Left lung (tissue), 14 donors: ENCODE measurements at places on chromosomes 13 and 19.
A peak's percentile ranks its signal among the peaks of the same experiment; 100 is the strongest.

DNA sequence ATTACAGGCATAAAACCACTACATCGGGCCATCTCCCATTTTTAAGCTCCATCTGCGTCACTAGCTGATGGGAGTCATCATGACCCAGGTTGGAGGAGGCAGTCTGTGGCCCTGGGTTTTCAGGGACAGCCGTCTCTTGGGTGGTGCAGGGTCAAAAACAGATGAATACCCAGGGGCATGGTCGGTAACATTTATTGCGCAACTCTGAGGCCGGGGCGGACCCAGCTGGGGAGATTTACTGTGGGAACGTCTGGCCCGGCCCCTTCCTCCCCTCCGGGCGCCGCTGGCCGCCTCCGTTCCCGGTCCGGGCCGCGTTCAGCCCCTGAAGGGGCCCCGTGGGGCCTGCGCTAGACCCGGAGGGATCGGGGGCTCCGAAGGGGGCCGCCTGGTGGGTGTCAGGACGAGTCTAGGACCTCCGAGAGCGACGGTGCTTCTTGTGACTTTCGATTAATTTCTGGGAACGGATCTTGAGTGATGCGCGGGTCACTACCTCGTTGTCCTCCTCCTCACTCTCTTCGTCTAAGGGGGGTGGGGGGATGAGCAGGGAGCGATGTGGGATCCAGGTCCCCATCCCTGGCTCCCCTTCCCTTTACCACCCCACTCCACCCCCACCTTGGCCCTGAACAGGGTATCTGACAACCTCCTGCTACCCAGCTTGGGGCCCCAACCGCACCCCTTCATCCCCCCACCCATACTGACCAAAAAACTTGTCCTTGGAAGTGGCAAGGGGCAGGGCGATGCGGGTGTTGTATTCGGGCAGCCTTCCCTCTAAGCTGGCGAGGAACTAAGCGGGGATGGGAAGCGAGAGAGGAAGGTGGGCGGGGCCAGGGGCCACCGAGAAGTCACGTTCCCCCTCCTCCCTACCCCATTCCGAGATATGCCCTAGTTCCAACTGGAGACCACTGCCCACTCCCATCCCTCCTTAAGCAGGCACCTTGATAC, 1.6 kb upstream of the RGL3 start:
- no peaks in the 10 kb centered on the region for H3K36me3 ChIP-seq
- H3K4me3 ChIP-seq, result peak overlapping the region; percentile 7
- peak overlapping the region; percentile 13 for H3K27ac ChIP-seq
- DNase-seq, result no peak
- H3K4me1 ChIP-seq, result peaks cover 17% of the 10 kb centered on the region

DNA sequence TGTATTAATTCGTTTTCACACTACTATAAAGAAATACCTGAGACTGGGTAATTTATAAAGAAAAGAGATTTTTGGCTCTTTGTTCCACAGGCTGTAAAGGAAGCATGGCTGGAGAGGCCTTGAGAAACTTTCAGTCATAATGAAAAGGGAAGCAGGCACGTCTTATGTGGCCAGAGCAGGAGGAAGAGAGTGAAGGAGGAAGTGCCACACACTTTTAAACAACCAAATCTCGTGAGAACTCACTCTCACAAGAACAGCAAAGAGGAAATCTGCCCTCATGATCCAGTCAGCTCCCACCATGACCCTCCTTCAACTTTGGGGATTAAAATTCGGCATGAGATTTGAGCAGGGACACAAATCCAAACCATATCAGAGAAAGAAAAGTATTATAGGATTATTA, 1255.9 kb upstream of the MIR17HG start:
- no peaks in the 10 kb centered on the region for H3K27me3 ChIP-seq
- no peaks in the 10 kb centered on the region for H3K4me1 ChIP-seq
- no peak overlapping the region for H3K4me3 ChIP-seq
- no peak overlapping the region for H3K27ac ChIP-seq

DNA sequence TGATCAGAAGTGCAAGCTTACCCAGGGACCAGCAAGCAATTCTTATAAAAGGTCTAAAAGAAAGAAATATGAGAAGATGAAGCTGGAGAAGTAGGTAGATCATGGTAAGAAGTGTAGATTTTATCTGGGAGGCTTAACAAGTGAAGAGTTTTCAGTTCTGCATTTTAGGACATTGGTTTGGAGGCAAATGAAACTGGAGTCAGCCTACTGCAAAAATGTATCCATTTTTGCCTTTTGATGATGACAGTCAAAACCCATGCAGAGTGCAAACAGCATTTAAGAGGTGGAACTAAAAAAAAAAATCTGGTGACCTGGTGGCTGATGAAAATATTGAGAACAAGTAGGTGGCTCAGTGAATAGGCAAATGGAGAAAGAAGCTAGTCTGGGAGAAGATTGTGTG, 216.9 kb downstream of the DNAJC15 start:
- H3K27me3 ChIP-seq, result no peaks in the 10 kb centered on the region
- no peak overlapping the region for H3K27ac ChIP-seq
- H3K4me3 ChIP-seq, result no peak overlapping the region
- DNase-seq, result no peak

DNA sequence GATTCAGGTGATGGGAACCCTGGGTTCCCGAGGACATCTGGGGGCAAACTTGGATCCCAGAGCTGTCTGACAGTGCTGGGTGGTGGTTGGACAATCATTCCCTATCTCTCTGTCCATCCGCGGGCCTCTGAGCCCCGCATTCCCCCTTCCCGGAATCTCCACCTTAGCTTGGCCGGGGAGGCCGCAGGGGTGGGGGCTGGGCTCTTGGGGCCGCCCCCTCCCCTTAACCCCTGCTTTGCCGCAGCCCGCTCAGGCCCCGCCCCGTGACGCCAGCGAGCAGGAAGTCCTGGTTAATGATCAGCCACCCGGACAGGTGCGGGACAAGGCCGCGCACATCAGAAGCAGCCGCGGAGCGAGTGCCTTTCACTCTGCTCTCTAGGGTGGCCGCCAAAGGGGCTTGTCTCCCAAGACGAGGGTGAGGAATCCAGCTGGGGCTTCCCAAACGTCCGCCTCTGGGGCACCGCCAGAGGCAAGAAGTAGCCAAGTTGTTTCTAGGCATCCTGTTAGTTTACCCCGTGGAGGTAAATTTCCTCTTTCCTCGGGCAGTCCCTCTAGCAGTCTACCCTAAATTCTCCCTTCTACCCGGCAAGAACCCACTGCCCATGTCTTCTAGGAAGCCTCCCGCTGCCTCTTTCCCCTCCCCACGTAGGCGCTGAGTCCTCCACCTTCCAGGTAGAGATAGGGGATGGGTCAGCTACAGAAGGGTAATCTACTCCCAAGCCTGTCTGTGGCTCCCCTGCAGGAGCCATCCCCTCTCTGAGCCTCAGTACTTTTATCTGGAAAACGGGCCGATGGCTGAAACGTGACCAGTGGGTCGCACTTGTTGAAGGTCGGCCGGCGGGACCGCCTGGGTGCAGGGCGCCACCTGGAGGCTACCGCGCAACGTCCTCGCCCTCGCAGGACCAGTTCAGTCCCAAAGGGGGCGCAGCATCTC, 3.0 kb downstream of the IRF2BP1 start:
- peak overlapping the region; percentile 23 for H3K4me3 ChIP-seq
- peak; percentile 94 for DNase-seq
- peaks cover 8% of the 10 kb centered on the region for H3K27me3 ChIP-seq
- no peaks in the 10 kb centered on the region for H3K36me3 ChIP-seq

DNA sequence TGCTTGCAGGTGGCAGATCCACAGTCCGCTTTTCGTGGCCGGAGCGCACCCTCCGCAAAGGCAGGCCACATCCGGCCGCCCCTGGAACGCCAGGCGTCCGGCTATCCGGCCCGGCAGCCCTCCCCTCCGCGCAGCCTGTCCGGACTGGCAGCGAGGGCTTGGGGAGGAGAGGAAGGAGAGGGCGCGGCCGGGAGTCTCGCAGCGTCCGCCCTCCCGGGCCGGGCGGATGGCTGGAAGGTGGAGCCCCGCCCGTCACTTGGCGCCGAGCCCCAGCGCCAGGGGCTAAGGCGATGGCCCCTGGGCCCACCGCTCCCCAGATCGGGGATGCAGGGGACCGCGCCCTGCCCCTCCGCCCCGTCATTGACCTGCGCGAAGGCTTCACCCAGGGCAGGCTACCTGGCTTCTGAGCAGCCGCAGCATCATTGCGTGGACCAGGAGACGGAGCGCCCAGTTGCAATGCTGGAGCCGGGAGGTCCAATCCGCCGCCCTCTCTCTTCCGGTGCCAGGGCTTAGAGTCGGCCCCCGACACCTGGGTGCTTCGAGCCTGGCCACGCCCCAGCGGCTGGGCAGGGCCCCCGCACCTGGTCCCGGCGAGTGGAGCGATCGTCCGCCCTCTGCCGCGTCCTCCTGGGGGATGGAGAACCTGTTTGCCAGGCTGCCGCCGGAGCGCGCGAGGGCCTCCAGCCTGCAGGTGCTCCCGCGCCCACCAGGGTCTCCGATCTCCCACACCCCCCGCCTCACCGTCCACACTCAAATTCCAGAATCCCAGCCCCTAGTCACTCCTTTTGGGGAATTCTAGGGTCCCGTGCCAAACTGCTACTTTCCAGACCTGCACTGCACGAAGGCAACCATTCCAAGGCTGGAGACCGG, at the start of gene FUT1:
Gene FUT1, minus strand, starts transcription at position 146 of the 870 bp plus-strand sequence. CDS start 1,360 bp downstream, outside the sequence.
- DNase-seq, result peak; percentile 89
- H3K4me1 ChIP-seq, result peaks cover 17% of the 10 kb centered on the region
- peaks cover 21% of the 10 kb centered on the region for H3K27me3 ChIP-seq
- H3K4me3 ChIP-seq, result peak within 1 kb of the TSS; percentile 48
- peak within 1 kb of the TSS; percentile 69 for H3K27ac ChIP-seq
